ENCODE measurements at places on chromosomes 6 and 20.

- DNase-seq: no peak
Measured at GRCh38 chr6:33929575-33930288, 125.9 kb upstream of the MLN start.

- DNase-seq: peak; percentile 77
Measured at GRCh38 chr6:154683756-154684523, 49.3 kb upstream of the SCAF8 start.

GRCh38 chr6:136676075-136676474, 116.2 kb downstream of the MAP3K5 start:
- no peak for DNase-seq

DNA sequence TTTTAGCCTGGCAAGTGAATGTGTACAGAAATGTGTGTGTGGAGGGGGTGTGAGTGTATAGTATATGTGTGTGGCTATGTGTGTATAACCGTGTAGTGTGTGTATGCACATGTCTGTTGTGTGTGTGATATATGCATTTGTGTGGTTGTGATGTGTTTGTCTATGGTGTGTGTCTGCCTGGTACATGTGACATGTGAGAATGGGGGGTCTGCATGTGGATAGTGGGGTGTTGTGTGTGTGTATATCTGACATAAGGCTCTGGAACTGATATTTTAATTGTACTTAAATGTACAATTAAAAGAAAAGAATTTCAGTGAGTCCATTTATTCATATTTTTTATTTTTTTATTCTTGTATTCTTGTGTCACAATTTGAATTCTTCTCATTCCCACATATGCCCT, 57.2 kb upstream of the CNR1 start:
- DNase-seq: no peak

GRCh38 chr6:135426833-135427232, 70.7 kb downstream of the AHI1 start:
- DNase-seq: no peak

DNA sequence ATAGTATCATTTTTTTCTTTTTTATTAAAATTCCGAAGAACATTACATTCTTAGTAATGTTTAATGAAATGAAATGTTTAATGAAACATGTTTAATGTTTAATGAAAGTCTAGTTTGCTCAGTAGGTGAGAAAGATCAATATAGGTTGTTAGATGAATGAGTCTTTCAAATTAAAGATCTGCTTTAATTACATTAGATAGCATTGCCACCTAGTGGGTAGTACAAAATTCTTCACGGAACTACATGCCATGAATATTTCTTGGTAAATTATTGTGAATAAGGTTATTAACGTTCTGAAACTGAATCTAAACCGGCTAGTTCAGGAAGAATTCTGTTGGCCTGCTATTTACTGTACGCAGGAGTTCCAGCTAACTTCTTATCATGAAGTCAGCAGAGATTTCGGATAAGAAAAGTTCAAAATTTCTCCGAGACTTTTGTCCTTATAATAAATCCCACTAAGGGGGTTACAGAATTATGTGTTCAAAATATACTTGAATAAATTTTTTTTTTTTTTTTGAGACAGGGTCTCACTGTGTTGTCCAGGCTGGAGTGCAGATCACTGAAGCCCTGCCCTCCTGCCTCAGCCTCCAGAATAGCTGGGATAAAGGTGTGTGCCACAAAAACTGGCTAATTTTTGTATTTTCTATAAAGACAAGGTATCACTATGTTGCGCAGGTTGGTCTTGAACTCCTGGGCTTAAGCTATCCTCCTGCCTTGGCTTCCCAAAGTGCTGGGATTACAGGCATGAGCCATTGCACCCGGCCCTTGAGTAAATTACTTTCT, 7.9 kb upstream of the GMNN start:
- peak; percentile 89 for DNase-seq

- DNase-seq: no peak
Measured at GRCh38 chr6:43331470-43331869, 22.8 kb upstream of the CRIP3 start.

All from AML-193 (cell line).